Pancreas (tissue), 10 donors: ENCODE measurements at places on chromosomes 13 and 19.

GRCh38 chr13:75417656-75418055 is 64.3 kb downstream of the TBC1D4 start:
- no peak overlapping the region for H3K4me3 ChIP-seq
- no peaks in the 10 kb centered on the region for H3K27me3 ChIP-seq
- H3K27ac ChIP-seq: no peak overlapping the region
- H3K36me3 ChIP-seq: no peaks in the 10 kb centered on the region
- no peak for DNase-seq
- peaks cover 7% of the 10 kb centered on the region for H3K4me1 ChIP-seq

DNA sequence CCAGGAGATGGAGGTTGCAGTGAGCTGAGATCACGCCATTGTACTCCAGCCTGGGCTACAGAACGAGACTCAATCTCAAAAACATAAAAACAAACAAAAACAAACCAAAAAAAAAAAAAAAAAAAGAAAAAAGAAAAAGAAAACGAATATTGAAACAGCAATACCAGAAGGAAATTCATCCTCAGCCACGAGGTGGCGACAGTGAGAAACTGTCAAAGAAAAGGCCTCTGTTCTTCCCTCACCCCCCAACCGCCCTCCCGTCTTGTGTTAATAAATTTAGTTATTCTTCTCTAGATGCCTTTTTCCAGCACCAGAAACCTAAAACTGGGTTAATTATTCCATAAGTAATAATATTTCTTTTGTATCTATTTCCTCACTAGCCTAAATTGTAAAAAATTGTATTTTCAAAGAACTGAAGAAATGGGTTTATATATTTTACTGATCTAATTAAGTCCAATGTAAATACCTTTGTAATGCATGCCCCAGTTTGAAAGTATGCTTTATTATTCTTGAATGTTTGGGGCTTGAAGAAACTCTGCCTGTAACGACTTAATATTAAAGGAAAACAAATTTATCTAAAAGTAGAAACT is 38.6 kb downstream of the LIG4 start:
- H3K27me3 ChIP-seq: no peaks in the 10 kb centered on the region
- H3K4me3 ChIP-seq: no peak overlapping the region
- no peak for DNase-seq
- no peaks in the 10 kb centered on the region for H3K36me3 ChIP-seq
- no peak overlapping the region for H3K27ac ChIP-seq

GRCh38 chr19:18593367-18594095 is 4.9 kb downstream of the REX1BD start:
- no peaks in the 10 kb centered on the region for H3K36me3 ChIP-seq
- H3K27me3 ChIP-seq: no peaks in the 10 kb centered on the region
- peak; percentile 84 for DNase-seq
- H3K27ac ChIP-seq: no peak overlapping the region
- H3K4me1 ChIP-seq: peaks cover 8% of the 10 kb centered on the region

GRCh38 chr13:28544026-28544425 is 49.1 kb upstream of the FLT1 start:
- H3K4me3 ChIP-seq: no peak overlapping the region
- DNase-seq: no peak
- H3K36me3 ChIP-seq: no peaks in the 10 kb centered on the region
- H3K4me1 ChIP-seq: no peaks in the 10 kb centered on the region

DNA sequence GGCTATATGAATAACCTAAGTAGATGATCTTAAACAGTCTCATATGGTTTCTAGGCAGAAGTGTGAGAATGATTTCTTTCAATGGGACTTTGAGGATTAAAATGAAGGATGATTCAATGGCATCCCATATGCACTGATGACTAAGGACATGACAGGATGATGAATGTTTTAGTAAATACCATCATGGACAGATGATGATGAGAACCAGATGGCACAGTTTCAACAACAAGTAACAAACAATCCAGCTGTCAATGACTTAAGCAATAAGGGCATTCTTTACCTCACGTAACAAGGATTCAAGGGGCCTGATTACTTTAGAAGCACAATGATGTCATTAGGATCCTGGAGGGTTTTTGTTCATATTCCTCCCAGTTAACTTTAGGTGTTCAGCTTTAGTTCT is 2678.4 kb downstream of the PCDH9 start:
- no peaks in the 10 kb centered on the region for H3K27me3 ChIP-seq
- no peaks in the 10 kb centered on the region for H3K4me1 ChIP-seq
- H3K36me3 ChIP-seq: no peaks in the 10 kb centered on the region
- H3K4me3 ChIP-seq: no peak overlapping the region
- no peak overlapping the region for H3K27ac ChIP-seq
